Smooth muscle cell of the umbilical artery (primary cell): ENCODE measurements at places on chromosomes 7 and 10. TPM values are rescaled to one million over a fixed set of nuclear protein-coding genes. Genes with fewer than 3 reads are reported as not detected.

Gene BICC1
- 21.9 and 22.0 TPM in 2 replicates for total RNA-seq

Gene TRIL
- total RNA-seq: 0.65 and 2.4 TPM in 2 replicates

Gene PDE1C
- 0.74 TPM in 1 of 2 replicates, not detected in the other for total RNA-seq

Gene VAX1
- not detected in 2 replicates for total RNA-seq

Gene HNRNPA2B1
- total RNA-seq: 52.0 and 105 TPM in 2 replicates

Gene DNAJC1
- 46.8 and 122 TPM in 2 replicates for total RNA-seq

Gene EIF3B
- total RNA-seq: 205 and 273 TPM in 2 replicates

Gene RAPGEF5
- total RNA-seq: 1.5 and 1.6 TPM in 2 replicates
